ENCODE measurements at places on chromosomes 5 and 9.

- DNase-seq: no peak
These were observed 45.2 kb upstream of the CKMT2 start for GRCh38 chr5:81187885-81188284.

DNA sequence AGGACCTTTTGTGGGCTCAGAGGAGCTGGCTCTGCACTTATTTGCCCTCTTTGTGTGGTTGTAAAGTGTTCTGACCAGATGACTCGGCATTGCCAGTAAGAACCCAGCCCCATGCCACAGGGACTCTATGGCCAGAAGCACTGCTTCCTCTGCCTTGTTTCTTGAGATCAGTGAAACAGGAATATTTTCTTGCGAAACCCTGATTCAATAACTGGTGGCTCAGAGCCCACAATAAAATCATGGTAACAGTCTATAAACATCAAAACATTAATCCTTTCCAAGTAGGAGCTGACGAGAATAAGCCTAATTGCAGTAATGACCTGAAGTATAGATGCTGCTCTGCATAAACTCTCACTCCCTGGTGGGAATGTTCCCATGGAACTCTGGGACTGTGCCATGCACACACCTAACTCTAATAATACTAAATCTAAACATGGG is 344.3 kb downstream of the ZNF608 start:
- DNase-seq: no peak

GRCh38 chr5:71873191-71873591 is 154.1 kb downstream of the CARTPT start:
- no peak for DNase-seq

DNA sequence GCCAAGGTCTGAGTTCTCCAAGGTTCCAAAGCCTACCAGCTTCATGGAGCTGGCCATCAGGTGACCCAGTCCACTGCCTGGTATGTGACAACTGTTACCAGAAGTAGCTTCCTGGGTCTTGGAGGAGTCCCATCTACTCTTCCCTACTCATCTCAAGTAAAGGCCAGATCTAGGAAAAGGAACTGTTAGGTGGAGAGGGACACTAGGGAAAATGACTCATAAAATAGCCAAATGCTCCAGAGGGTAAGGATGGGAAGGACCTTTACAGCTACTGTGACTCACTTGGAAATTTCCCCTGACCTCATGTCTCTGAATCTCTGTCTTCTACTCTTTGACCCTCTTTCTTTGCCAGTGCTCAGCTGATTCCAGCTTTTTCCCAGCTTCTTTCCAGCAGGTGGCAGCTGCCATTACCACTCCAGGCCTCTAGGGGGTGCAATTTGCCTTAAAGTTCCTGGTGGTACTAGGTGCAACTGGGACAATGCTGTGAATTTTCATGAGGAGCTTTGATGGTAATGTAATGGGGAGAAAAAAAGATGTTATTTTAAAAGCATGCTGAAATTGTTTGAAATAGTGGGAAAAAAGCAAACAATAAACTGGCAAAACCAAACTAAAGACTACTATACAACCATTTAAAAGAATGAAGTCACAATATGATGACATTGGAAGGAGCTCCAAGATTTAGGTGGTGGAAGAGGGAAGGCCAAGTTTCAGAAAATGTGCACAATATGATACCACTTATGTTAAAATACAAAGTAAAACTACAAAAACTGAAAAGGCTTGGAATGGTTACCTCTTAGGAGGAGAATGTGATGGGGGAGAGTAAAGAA is 27.1 kb upstream of the MYORG start:
- DNase-seq: peak; percentile 78

GRCh38 chr5:59843511-59844213 is 49.9 kb downstream of the PDE4D start:
- peak; percentile 58 for DNase-seq

DNA sequence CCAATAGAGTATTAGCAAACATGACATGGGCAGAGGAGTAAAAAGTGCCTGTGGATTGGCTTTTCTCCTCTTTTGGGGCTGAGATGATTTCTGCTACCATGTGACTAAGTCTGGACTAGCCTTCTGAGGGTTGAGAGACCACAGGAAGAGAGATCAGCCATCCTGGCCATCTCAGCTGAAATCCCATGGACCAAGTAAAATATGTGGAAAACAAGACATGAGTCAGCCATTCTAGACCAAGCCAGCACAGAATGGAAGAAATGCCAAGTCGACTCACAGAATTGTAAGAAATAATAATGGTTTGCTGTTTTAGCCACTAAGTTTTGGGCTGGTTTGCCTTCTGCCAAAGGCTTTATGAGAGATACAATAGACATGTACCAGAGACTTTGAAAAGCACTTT is 377.8 kb downstream of the CHSY3 start:
- peak; percentile 37 for DNase-seq

- peak; percentile 53 for DNase-seq
These were observed 1267.5 kb upstream of the CDH9 start for GRCh38 chr5:28305891-28306290.

GRCh38 chr9:117779760-117780159 is 75.6 kb downstream of the TLR4 start:
- DNase-seq: no peak

GRCh38 chr5:171275841-171276544 is 33.1 kb upstream of the TLX3 start:
- DNase-seq: no peak

All from HCEC 1CT (cell line).